ENCODE measurements at places on chromosomes 1 and 21. TPM values are rescaled to one million over a fixed set of nuclear protein-coding genes. Genes with fewer than 3 reads are reported as not detected.

Gene AMY1C
- total RNA-seq = not detected

Gene KRTAP13-4
- total RNA-seq = not detected

Gene PSMA5
- total RNA-seq = 92.1 TPM

Gene ELF3
- total RNA-seq = 1,089 TPM

Gene GPR61
- total RNA-seq = 0.36 TPM

Gene CR2
- 0.15 TPM for total RNA-seq

Gene NBPF6
- 0.34 TPM for total RNA-seq

Gene IGSF9
- 46.3 TPM for total RNA-seq

Gene AIM2
- 0.92 TPM for total RNA-seq

Gene ERICH3
- not detected for total RNA-seq

Gene SFN
- 348 TPM for total RNA-seq

Gene RPL22
- total RNA-seq = 297 TPM

Gene MSH4
- 0.45 TPM for total RNA-seq

Gene HEYL
- 1.3 TPM for total RNA-seq

Gene HNRNPU
- 225 TPM for total RNA-seq

Gene ITLN1
- 512 TPM for total RNA-seq

Gene EIF3I
- total RNA-seq = 128 TPM

Gene EPHA8
- total RNA-seq = not detected

Gene HNRNPR
- total RNA-seq = 107 TPM

Gene FCRLA
- 1.6 TPM for total RNA-seq

Gene SLC6A17
- 0.06 TPM for total RNA-seq

Gene LCE2A
- total RNA-seq = not detected

Gene CYP4A22
- total RNA-seq = not detected

Gene CD1D
- 8.2 TPM for total RNA-seq

Gene OVAAL
- not detected for total RNA-seq

Gene MPZ
- 5.0 TPM for total RNA-seq

Gene ATP1A4
- total RNA-seq = not detected

Gene SESN2
- total RNA-seq = 40.3 TPM

Gene LORICRIN
- not detected for total RNA-seq

Gene TENT5C
- total RNA-seq = 30.7 TPM

Gene CD53
- 20.8 TPM for total RNA-seq

Gene NPHS2
- total RNA-seq = 0.20 TPM

Gene DISP1
- total RNA-seq = 4.2 TPM

Gene KRTAP11-1
- not detected for total RNA-seq

Gene KIAA1614
- 1.6 TPM for total RNA-seq

Gene CYP2J2
- total RNA-seq = 31.1 TPM

Gene REN
- 0.18 TPM for total RNA-seq

Gene RHCE
- not detected for total RNA-seq

Gene TMED5
- total RNA-seq = 55.2 TPM

Gene GALE
- total RNA-seq = 183 TPM

Gene BEND5
- total RNA-seq = 0.61 TPM

Gene CFH
- total RNA-seq = 17.8 TPM

Gene LCE1B
- not detected for total RNA-seq

All from left colon (tissue), 2 donors.